Activated CD4-positive, alpha-beta T cell treated with anti-CD3 and anti-CD28 coated beads, Interleukin-2, amount 10 ng/mL, durations not matched to agents 24 days and 14 days (primary cell): ENCODE measurements at places on chromosomes 3 and 15. TPM values are rescaled to one million over a fixed set of nuclear protein-coding genes. Genes with fewer than 3 reads are reported as not detected.

SLCO2A1 gene
- not detected in 2 replicates for total RNA-seq

SLC2A2 gene
- total RNA-seq = not detected in 2 replicates

CLDN16 gene
- not detected in 2 replicates for total RNA-seq

SLC24A5 gene
- not detected in 2 replicates for total RNA-seq

AADACL2 gene
- total RNA-seq = not detected in 2 replicates

IGSF11 gene
- total RNA-seq = 0.47 TPM in 1 of 2 replicates, not detected in the other

GOLGA6L26 gene
- not detected in 2 replicates for total RNA-seq

ACVR2B gene
- 12.2 and 12.6 TPM in 2 replicates for total RNA-seq

FAM107A gene
- not detected in 2 replicates for total RNA-seq

GOLGA8H gene
- total RNA-seq = 0.12 TPM in 1 of 2 replicates, not detected in the other

INO80 gene
- total RNA-seq = 33.1 and 37.2 TPM in 2 replicates

GOLGA6A gene
- total RNA-seq = not detected in 2 replicates

ROBO1 gene
- 0.05 and 0.21 TPM in 2 replicates for total RNA-seq

PLAAT1 gene
- not detected in 2 replicates for total RNA-seq

VPS18 gene
- total RNA-seq = 11.2 and 11.3 TPM in 2 replicates

LRRC2 gene
- not detected in 2 replicates for total RNA-seq

BRPF1 gene
- total RNA-seq = 41.7 and 45.3 TPM in 2 replicates

CFAP92 gene
- total RNA-seq = 0.17 TPM in 1 of 2 replicates, not detected in the other

ALDH1A2 gene
- total RNA-seq = 0.37 and 0.57 TPM in 2 replicates

SLC22A13 gene
- 0.47 and 0.54 TPM in 2 replicates for total RNA-seq

DTX3L gene
- total RNA-seq = 39.8 and 43.7 TPM in 2 replicates

C3orf80 gene
- total RNA-seq = 0.07 TPM in 1 of 2 replicates, not detected in the other

NOX5 gene
- total RNA-seq = not detected in 2 replicates

C3orf22 gene
- total RNA-seq = not detected in 2 replicates

CXCR6 gene
- 15.2 TPM in 2 replicates for total RNA-seq

MUC20 gene
- total RNA-seq = 2.9 and 3.7 TPM in 2 replicates
